ENCODE measurements at places on chromosomes 4 and X. TPM values are rescaled to one million over a fixed set of nuclear protein-coding genes. Genes with fewer than 3 reads are reported as not detected.

CCDC110 gene
- 2.4 TPM for polyA plus RNA-seq

ANOS1 gene
- 9.4 TPM for polyA plus RNA-seq

HERC5 gene
- polyA plus RNA-seq, result 4.9 TPM

JADE3 gene
- 24.3 TPM for polyA plus RNA-seq

KLKB1 gene
- polyA plus RNA-seq, result 2.2 TPM

All from renal pelvis (tissue), 12 donors.